Cortex of kidney (tissue), 1 donor: ENCODE measurements at places on chromosomes 3 and 15.

DNA sequence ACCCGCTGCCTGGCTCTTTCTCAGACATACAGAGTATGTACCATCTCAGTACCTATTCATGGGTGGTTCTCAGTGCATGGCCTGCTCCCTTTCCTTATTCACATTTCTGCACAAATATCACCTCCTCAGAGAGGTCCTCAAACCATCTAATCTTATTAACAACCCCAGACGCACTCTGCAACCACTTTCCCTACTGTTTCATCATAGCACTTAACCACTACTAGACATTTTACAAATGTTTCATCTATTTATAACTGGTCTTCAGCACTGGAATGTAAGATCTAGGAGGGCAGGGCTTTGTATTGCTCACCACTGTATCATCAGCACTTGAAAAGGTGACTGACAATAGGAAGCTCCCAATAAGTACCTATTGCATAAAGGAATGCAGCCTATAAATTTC is 45.1 kb downstream of the TNIK start:
- no peak for DNase-seq

DNA sequence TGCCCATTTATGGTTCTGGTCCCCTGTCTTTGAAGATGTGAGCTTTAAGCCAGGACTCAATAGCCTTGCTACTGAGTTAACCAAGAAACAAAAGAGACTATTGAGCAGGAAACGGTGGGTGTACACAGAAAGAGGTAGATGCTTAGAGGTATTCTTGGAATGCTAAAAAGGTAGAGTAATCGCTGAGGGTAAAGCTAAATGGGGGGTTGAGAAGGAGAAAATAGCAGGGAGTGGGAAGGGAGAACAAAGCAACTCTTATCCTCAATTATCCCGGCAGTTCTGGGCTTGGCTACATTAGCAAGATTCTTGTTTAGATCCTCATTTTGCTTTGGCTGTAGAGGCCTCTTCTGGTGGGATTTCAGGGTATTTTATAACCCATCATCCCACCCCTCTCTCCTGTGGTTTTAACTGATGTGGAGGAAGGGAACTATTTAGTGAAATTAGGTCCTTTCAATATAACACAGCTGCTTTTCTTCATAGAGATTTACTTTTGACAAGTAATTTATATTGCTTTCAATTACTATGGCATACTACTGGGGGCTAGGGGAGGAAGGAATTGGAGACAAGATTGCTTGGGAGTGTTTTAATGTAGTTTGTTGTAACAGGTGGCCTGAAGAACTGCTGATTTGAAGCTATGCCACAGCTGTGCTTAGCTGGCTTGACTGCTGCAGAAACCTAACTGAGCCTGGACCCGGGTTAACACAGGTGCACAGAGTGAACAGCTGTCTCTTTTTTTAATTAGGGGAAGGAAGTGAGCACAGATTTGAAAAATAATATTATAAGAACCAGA is 234.3 kb upstream of the CCDC54 start:
- no peak for DNase-seq

DNA sequence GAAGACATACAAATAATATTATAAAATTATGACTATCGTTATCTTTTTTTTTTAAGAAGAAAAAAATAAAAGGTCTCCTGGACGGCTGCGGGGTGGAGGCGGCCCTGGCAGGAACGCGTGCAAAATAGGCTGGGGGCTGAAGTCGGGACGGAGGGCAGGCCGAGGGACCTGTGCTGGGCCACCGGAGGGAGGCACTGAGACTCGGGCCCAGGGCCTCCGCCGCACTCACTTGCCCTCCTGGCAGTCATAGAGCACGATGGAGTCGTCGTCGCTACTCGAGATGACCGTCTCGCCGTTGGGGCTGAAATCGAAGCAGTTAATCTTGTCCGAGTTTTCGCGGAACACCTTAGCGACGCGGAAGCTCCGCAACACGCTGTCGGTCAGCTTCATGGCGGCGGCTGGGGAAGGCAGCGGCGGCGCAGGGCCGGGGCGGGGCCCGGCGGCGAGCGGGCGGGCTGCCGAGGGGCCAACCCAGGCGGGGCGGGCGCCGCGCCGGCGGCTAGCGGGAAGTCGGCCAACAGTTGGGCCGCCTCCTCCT is 408 bp downstream of the WDR82 start:
- DNase-seq: no peak

GRCh38 chr3:127949446-127950055 is 34.5 kb downstream of the KBTBD12 start:
- no peak for DNase-seq

GRCh38 chr3:135147657-135148056 is 352.6 kb downstream of the EPHB1 start:
- DNase-seq: no peak

DNA sequence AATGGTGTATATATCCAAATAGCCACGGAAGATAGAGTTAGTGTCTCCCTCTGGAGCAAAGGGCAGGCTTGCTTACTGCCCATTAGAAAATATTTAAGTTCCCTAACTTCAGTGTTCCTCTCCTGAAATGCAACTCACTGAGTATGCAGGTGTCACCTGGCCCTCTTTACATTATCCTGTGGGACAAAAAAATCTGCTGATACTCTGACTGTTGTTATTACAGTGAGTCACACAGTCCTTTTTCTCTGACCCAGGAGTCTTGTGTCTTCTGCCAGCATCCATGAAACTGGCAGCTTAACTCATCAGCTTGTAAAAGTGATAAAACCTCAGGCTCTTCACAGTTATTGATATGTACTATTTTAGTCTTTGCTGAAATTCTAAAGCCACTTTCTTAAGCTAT is 42.2 kb upstream of the RASGRF1 start:
- no peak for DNase-seq

DNA sequence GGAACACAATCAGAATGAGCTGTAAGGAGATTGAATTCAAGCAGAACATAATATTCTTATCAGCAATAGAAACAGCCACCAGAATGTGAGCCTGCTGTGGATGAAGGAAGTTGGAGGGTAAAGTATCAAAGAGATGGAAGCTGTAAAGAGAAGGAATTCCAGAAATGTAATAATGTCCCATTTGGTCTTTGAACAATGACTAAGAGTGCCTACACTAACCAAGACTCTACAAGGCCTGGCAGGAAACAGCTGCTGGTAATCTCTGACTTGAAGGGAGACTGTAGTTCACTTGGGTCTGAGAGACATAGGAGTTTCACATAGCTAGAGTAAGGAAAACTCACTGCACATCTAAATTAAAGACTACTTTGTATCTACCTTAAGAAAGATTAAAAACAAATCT is 1176.0 kb upstream of the ALCAM start:
- DNase-seq: no peak

GRCh38 chr3:71050166-71050537 is 533.4 kb downstream of the FOXP1 start:
- no peak for DNase-seq

DNA sequence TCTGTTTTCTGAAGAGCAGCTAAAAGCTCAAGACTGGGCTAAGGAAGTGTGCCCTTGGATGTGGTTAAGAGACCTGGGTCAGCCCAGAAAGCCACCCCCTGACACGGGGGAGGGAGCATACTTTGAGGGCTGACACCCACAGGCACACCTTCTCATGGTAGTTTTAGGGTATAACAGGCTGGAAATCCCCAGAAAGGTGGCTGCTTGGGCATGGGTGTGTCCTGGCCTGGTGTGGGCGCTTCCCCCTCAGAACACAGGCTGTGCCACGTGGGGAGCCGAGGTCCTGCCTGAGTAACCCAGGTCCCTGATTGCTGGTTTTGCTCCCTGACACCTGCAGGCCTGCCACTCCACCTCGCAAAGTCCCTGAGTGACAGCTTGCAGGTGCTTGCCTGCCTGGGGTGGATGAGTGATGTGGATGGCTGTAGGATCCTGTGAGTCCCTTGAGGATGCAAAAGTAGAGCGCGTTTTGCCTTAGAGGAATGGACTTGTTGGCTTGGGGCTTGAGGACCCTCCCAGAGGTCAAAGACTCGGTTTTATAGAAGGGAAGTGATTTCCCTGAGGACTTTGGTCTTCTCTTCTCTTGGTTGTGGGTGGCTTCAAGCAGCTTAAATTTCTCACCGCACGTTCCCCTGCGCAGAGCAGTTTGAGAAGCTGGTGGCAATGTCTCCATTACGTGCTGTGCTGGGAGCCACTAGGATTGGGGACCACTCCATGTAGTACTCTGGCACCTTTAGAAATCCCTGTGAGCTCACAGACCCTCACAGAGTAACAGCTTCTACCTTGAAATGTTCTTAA is 94.4 kb downstream of the DNASE1L3 start:
- DNase-seq: no peak

GRCh38 chr3:59771768-59772181 is 722.0 kb upstream of the CFAP20DC start:
- no peak for DNase-seq

DNA sequence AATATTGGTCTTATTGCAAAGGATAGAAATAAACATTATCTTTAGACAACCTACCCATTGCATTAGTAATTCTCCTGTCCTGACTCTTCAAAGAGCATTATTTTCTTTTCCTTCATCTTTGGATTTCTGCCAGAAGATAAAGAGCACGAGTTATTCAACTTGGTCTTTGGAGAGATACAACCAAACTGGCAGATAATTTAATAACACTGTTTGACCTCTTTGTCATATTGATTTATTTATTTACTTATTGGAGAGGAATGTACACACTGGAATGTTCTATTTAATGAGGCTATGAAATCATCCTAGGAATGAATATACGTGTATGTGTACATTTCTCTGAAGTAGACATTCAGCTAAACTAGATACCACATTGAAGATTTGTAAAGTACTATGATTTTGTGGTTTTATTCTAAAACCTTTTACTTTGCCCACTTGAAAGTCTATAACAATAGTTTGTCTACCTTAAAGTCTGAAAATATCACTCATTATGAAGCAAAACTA is 462.1 kb downstream of the C3orf38 start:
- no peak for DNase-seq

DNA sequence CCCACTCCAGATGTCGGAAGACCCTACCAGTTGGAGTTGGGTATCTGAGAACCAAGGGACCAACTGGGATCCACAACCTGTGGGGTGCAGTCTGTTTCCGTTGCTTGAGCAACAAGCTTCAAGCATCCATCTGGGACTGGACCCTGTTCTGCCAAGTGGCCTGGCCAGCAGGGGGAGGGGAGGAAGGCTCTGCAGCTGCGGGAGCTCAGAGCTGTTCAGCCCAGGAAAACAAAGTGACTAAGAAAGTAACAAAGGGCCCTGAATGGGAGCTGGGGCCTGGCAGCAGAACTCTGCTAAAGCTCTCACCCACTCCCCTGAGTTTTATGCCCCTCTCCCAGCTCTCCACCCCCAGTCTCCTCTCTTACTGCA is 2.7 kb downstream of the TYRO3 start:
- DNase-seq: no peak

DNA sequence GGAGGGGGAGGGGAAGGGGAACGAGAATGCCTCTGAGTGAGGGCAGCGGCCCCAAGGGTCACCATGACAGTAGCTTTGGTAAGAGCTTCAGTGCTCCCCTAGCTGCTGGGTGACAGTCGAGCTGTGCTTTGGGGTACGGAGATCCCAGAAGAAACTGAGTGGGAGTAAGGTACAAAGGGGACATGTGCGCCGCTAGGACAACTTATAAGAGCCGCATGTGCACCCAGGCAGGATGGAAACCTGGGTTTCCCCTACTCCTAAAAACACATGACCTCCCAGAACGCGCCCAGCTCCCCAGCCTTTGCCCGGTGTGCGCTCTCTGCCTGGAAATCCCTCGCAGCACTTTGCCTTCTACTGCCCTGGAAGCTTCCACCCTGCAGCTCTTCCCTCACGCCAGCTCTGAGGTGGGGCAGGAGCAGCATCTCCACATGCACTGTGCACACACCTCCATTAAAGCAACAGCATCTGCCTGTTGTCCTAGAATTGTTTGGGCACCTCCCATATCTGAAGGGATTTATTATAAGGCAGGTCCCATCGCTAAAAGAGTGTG is 232.2 kb downstream of the ADAMTS17 start:
- no peak for DNase-seq

- no peak for DNase-seq
Observed at GRCh38 chr15:63274427-63274826, 3.0 kb upstream of the APH1B start.

DNA sequence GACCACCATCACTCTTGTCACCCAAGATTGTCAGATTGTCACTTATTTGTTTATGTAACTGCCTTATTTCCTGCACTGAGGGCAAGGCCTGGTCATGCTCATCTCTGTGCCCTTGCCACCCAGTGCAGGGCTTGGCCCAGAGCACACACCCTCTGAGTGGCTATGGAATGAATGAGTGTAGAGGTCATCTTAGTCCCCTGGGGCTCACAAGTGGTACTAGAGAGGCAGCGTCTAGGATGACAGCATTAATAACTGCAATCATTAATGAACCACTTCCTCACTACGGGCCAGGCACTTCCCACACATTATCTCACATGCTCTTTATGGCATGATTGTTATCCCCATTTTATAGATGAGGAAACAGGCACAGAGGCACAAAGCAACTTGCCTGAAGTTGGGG is 117.0 kb downstream of the SMAD6 start:
- no peak for DNase-seq

GRCh38 chr15:78082106-78082742 is 4.7 kb upstream of the TBC1D2B start:
- no peak for DNase-seq

DNA sequence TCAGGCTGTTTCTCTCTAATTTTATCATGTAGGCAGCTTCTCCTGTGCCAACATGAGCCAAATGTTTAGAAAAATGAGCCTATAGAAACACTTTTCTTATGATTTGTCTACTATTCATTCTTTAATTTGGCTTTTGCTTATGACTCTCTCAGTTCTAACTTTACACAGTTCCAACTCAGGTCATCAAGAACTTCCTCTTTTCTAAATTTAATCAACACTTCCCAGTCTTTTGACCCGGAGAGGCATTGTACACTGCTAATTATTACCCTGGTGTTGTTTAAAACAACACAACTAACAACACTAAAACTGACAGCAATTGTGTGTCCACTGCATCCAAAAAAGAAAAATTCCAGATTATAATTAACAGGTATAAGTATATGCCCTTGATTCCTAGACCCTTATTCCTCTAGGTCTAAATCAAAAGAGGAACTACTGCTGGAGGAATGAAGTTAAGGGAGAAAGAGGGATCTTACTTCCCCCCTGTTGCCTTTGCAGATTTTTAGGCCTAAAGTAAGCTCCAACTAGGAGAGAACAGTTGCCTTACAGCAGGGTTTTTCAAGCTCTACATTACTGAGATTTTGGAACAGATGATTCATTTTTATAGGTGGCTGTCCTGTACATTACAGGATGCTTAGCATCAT is 332.2 kb upstream of the GOLIM4 start:
- DNase-seq: no peak

DNA sequence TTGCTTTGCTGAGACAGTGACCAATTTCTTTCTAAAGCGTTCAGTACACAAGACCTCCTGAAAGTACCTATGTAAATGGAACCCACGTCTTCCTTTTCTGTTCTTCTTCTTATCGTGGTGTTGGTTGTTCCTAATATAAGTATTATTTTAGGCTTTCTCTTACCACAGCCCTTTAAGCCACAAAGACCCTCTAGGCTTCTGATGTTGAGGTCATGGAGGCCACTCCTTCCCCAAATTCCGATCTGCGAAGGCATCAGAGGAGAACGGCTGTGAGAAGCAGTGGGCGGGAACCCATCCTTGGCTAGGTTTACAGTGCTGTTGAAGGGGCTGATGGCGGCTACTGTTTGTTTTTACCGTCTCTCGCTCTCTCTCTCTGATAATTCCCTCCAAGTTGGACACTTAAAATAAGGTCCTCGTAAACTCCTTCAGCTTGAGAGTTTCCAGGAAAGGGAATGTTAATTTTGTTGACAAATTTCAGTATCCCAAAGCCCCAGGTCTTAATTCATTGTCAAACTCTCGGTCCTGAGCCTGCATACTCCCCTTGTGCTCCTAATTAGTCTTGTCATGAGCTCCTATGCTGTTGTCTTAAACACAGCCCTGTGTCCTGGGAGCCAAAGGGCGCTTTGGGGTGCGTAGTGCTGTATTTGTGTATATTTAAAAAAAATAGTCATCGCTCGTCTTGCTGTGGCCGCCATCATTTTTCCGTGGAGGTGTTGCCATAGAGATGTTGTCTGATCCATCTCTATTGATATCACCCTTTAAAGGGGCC is 178.8 kb downstream of the OPA1 start:
- no peak for DNase-seq
